ENCODE measurements at places on chromosomes 2 and 18. TPM values are rescaled to one million over a fixed set of nuclear protein-coding genes. Genes with fewer than 3 reads are reported as not detected.

Gene CTAGE1
- total RNA-seq = not detected

Gene L3MBTL4
- 2.4 TPM for total RNA-seq

- no peak for DNase-seq
Observed at GRCh38 chr2:32711908-32712501, 84.2 kb downstream of the TTC27 start.

Gene EIF5B
- total RNA-seq = 64.5 TPM

DNA sequence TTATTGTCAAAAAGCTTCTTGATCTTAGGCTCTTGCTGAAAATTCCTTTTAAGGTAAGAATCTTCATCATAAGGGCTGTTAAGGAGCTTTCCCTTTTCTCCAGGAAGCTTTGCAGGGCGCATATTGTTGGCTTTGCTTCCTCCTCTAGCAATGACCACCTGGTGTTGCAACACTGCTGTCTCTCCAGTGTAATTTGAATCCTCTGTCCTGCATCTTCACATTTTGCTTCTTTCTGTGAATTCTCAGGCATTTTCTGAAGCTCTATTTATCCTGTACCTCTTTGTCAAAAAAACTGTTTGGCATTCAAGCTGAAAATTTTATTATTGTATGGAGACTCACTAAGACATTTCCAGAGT is 533.1 kb upstream of the CHAC2 start:
- no peak for DNase-seq

- no peak for DNase-seq
Observed at GRCh38 chr2:69275490-69275889, 111.5 kb downstream of the GFPT1 start.

DNA sequence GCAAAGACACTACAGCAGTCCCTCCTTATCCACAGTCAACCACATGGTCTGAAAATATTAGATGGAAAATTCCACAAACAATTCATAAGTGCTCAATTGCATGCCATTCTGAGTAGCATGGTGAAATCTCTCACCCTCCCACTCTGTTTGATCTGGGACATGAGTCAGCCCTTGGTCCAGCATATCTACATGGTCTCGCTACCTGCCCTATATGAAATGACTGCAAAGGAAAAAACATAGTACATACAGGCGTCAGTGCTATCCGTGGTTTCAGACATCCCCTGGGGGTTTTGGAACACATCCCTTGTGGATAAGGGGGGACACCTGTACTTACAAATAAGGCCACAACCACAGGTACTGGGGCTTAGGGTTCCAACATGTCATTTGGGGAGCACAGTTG is 73.7 kb downstream of the CABLES1 start:
- DNase-seq = no peak

DNA sequence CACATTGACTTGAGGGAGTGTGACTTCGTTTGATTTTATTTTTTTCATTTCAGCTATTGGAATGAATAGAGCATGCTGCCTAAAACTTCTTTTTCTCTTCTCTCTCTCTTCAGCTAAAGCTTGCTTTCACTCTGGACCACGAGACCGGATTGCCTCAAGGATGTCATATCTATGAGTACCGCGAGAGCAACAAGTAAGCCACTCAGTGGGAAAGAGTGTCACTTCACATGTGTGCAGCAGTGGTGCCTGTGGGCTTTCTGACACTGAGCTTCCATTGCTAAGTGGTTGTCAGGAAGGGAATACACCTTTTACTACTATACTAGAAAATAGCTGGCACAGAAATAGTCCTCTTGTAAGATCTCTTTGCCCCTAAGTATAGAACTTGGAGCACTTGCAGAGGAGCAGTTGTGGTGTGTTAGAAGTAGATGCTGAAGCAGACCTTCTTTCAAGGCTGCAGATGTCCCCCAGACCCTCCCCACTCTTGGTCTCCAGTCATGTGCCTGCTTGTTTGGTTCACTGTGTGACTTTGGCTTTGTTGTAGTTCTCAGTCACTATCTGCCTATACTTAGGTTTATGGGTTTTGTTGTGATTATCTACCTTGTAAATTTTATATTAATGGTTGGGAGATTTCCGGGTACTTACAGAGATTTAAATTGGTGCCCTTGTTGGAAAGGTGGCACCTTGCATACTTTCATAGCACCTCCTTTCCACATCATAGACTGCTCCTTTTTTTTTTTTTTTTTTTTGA is 78.5 kb upstream of the ALPP start:
- no peak for DNase-seq

Gene REG1A
- total RNA-seq = not detected

DNA sequence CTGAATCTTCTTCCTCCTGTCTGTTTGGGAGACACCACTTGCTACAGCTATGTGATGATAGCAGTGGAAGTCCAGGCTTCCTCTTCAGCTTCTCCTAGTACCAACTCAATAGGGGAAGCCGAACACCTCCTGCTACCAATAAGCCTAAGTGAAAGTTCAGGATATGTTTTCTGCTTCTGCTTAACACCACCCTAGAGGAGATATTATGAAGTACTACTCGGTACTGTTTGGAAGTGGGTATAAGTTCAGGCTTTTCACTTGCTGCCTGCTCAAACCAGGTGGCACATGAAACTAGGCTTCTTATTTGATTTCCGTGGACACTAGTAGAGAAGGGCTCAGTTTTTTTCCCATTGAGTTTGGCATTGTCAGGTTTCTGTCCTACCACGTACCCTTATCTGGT is 99.8 kb downstream of the PTPN4 start:
- no peak for DNase-seq

GRCh38 chr2:239983004-239983778 is 42.0 kb downstream of the NDUFA10 start:
- no peak for DNase-seq

GRCh38 chr18:56062931-56063330 is 474.9 kb upstream of the TCF4 start:
- no peak for DNase-seq

Gene SLC4A3
- 7.4 TPM for total RNA-seq

Gene NAT8
- total RNA-seq = not detected

GRCh38 chr18:49819071-49819662 is 5.8 kb upstream of the ACAA2 start:
- no peak for DNase-seq

Measured in H1 (cell line).